Right ventricle myocardium superior (tissue), 1 donor: ENCODE measurements at places on chromosomes 1 and 21. TPM values are rescaled to one million over a fixed set of nuclear protein-coding genes. Genes with fewer than 3 reads are reported as not detected.

DNA sequence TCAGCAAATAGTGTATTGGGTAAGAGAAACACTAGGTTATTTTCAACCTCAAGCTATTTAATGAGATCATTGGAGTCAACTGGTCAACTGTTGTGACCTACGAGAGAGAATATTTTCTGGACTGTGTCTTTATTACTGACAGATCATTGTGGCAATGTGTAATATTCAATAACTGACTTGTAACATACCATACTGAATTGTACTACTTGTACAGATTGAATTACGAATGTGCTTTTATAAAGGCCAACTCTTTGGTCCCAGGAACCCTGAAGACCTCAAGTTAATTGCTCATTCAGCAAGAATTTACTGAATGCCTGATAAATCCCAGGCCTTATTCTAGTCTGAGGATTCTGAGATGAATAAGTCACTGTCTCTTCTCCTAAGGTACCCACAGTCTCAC, 56.1 kb upstream of the CAMK1G start:
- no peak for DNase-seq

DNA sequence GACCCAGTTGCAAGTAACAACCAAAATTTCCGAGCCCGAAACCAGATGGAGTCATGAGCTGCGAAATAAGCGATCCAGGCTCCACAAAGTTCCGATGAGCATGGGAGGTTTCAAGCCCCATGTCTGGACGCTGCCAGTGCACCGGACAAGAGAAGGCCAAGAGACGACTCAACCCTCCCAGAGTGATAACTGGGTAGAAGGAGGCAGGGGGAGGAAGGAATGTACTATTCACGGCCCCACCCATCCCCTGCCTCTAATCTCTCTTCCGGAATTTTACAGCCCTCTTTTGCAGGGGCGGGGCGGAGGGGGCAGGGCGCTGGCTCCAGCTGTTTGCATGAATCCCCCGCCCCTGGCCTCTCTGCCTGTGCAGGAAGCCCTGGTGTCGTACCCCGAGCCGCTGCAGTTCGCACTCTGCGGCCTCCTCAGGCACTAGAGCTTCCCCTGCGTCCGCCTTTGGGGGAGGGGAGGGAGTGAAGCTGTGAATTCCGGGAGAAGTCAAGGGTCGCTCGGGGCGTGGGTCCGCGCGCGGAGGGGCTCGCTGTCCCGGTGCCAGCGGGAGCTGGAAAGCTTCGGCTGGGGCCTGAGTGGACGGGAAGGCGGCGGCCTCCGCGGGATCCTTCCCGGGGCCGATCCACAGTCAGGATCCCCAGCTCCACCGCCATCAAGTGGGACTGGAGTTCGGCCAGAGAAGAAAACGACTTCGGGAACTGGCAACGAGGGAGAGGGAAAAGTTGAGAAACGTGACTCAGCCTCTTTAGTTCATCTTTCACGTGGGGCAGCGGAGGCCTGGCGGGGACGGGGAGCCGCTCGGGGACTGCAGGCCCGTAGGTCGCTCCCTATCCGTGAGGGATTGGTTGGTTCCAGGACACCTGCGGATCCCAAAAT, 6.3 kb upstream of the PTP4A2 start:
- peak; percentile 95 for DNase-seq

- no peak for DNase-seq
Observed at GRCh38 chr1:66452162-66452561, 81.8 kb upstream of the SGIP1 start.

GRCh38 chr1:15328351-15329103, 81.2 kb upstream of the EFHD2 start:
- DNase-seq, result peak; percentile 85

- no peak for DNase-seq
Observed at GRCh38 chr1:11594222-11594621, 60.0 kb downstream of the FBXO2 start.

GRCh38 chr1:185804206-185804605, 70.0 kb downstream of the HMCN1 start:
- no peak for DNase-seq

- DNase-seq, result no peak
Observed at GRCh38 chr1:99771513-99771918, 5.1 kb upstream of the FRRS1 start.

DNA sequence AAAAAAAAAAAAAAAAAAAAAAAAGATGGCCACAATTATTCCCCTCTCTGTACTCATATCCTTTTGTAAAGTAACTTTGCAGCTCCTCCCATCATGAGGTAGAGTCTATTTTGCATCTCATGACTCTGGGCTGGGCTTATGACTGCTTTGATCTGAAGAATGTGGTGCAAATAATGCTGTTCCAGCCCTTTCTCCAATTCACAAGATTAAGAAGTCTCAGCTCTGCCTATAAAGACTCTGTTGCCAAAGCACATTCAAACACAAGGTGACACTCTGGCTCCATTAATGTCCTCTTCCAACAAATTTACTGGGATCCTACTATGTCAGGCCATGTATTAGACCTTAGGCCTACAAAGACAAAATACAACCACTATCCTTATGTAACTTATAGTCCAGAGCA, 64.8 kb upstream of the PTCH2 start:
- DNase-seq, result no peak

- DNase-seq, result no peak
Observed at GRCh38 chr21:39637197-39637970, 24.6 kb downstream of the B3GALT5 start.

- DNase-seq, result no peak
Observed at GRCh38 chr1:205245096-205245495, 17.4 kb downstream of the TMCC2 start.

Gene KPRP
- total RNA-seq, result not detected

Gene NBPF10
- total RNA-seq, result 0.62 TPM

Gene FCGR3A
- total RNA-seq, result 23.0 TPM

Gene GJA4
- 20.9 TPM for total RNA-seq

Gene CDC42BPA
- 40.5 TPM for total RNA-seq
